ENCODE measurements at places on chromosomes 12 and 14.

- DNase-seq: no peak
Measured at GRCh38 chr12:25652371-25652770, 99.3 kb upstream of the LMNTD1 start.

GRCh38 chr12:3077572-3078081 lies 448 bp downstream of the TSPAN9 start:
- DNase-seq: no peak

- no peak for DNase-seq
Measured at GRCh38 chr14:67883717-67884116, 64.1 kb downstream of the RAD51B start.

GRCh38 chr12:92141591-92142121 lies 4.0 kb downstream of the BTG1 start:
- no peak for DNase-seq

- DNase-seq: no peak
Measured at GRCh38 chr14:90428676-90429075, 31.8 kb downstream of the CALM1 start.

- DNase-seq: no peak
Measured at GRCh38 chr12:58668871-58669270, 251.4 kb downstream of the LRIG3 start.

- no peak for DNase-seq
Measured at GRCh38 chr12:1592444-1593173, 1.8 kb downstream of the FBXL14 start.

DNA sequence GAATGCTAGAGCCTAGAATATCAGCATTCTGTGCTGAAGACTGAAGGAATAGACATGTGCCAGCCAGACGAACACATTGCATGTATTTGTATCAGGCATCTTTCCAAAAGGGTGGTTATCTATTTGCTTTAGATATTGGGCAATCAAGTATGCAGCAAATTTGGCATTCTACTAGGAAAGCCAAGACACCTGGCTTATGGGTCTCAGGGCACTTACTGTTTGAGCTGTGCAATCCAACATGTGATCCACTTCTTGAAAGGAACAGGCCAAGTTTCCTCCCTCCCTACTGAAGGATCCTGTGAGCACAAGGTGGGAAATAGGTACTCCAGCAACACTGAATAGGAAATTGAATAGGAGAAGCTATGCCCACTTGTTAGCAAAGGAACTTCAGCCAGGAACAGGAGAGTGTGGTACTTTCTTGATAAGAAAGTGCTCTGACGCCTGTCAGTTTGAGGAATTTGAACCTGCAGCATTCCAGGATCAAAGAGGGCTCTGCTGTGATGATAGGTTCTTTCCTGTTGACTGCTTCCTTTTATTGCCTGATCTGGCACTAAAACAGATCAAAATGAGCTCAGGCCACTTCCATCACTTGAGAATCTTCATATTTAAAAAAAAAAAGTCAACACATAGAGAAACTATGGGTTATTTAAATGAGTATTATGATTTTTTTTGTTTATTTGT lies 20.6 kb downstream of the OR6S1 start:
- no peak for DNase-seq

GRCh38 chr12:105626653-105627052 lies 296.2 kb downstream of the C12orf75 start:
- no peak for DNase-seq

DNA sequence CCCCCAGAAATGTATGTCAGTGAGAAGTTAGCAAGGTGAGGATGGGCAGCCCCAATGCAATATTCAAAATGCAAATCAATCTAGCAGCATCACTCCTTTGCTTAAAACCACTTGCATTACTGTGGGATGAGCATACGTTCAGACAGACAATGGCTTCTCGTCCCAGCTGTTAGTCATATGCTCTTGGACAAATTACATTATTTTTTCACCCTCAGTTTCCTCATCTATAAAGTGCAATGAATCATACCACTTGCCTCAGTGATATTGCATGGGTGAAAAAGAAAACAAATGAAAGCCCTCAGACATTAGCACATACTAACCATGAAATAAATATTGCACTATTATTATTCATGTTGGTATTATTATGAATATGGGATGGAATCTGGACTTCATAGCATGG lies 132.3 kb downstream of the C12orf75 start:
- DNase-seq: no peak

- no peak for DNase-seq
Measured at GRCh38 chr14:105475269-105476096, 862 bp downstream of the CRIP2 start.

DNA sequence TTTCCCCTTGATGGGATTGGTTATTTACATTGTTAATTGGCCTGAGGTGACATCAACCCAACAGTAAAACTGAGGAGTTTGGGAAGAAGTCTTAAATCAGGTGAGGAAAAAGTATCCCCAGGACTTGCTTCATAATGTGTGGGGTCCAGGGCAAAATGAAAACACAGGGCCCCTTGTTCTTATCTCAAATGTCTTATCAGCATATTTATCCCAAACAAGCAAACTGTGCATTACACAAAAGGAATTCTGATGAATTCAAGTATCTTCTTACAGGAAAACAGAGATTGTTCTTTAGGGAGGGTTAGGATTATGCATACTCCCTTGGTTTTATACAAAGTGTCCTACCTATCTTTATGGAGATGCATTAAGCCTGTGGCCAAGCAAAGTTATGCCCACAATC lies 178.4 kb downstream of the SPTSSA start:
- no peak for DNase-seq

- DNase-seq: no peak
Measured at GRCh38 chr12:38516418-38516817, 199.8 kb downstream of the ALG10B start.

GRCh38 chr12:89949457-89950195 lies 241.0 kb upstream of the ATP2B1 start:
- no peak for DNase-seq
